ENCODE measurements at places on chromosomes 4 and X.

DNA sequence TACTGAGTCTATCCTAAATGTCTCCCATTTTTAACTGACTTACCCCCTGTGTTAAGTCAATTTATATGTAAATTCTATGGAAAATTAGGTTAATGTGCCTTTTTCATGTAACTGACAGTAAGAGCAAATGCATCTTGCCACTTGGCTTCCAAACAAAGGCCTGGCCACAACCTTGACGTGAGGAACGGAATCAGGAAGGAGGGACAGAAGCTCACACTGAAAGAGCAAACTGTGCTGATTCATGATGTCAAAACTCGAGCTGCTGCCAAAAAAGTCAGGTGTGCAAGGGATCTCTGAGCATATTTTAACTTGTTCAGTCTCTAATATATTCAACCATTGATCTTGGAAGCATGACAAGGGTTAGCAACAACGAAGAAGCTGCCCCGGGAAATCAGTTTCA, 35.8 kb downstream of the GPM6A start:
- no peak for DNase-seq

GRCh38 chr4:152090543-152090942, 329.7 kb upstream of the GATB start:
- no peak for DNase-seq

GRCh38 chrX:67044029-67044653, 405.3 kb upstream of the EDA2R start:
- DNase-seq = no peak

DNA sequence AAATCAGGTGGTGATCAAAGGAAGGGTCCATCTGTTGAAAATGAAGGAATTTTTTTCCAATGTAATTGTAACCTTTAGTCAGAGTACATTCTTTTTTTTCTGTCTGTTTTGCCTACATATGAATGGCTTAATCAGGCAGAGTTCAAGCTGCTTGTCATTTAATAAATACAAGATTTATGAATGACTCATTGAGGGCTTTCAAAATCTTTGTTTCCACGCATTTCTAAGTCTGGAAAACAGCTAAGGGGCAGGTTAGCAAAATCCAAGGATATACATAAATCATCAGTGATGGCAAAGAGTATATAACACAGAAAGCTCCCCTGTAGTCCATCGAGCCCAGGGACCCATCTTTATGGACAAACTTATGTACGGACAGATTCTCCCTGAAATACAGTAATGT, 1.8 kb downstream of the CA5B start:
- no peak for DNase-seq

- DNase-seq = no peak
These were observed 49.4 kb downstream of the ANXA3 start for GRCh38 chr4:78601013-78601412.

DNA sequence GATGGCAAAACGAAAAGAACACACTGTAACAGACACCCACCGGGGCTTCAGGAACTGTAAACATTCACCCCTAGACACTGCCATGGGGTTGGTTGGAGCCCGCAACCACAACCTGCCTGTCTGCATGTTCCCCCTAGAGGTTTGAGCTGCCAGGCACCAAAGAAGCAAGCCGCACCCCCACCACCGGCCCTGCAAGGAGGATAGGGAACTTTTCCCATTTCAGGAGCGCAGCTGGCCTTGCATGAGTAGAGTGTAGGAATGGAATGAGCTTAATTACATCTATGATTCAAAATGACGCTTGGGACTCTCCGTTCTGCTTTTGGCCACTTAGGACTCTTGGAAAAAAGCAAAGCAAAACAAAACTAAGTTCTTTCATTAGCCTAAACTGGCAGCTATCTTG, 243.6 kb upstream of the CTSO start:
- DNase-seq = no peak

DNA sequence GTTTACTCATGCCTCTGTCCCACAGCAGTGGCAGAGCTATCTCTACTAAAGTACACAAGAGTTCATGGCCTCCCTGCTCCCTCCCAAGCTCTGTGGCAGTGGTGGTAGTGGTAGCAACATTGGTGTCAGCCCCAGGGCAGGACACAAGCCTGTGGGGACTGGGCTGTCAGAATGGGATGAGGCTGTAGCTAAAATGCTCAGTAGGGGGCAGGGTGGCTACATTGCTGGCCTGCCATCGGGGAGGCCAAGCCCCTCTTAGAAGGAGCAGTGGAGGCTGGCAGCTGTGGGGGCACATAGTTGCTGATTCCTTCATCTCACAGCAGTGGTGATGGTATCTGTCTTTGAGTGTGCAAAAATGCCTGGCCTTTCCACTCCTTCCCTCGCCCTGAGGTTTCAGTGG, 461.7 kb downstream of the PCDH18 start:
- no peak for DNase-seq

DNA sequence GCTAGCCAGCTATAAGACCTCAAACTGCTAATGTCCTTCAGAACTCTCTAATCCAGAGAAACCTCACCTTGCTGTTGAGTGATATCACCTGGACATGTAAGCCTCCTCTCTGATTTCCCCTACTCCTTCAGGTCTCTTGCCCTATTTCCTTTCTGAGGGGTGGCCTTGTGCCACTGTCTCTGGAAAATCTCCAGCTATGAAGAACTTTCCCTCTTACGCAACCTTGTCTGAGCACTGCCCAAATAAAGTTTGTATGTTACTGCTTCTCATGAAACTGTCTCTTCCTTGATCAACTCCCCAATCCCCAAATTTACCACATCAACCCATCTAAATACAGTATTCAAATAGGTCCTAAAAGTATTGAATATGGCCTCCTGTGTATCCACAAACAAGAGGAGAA, 53.5 kb upstream of the VEGFD start:
- no peak for DNase-seq

- no peak for DNase-seq
These were observed 911.7 kb upstream of the NDST4 start for GRCh38 chr4:116024954-116025708.

Measured in T-helper 1 cell (primary cell).